ENCODE measurements at places on chromosomes 7 and 10.

GRCh38 chr7:155660059-155660757 is 15.7 kb downstream of the RBM33 start:
- no peak for DNase-seq

DNA sequence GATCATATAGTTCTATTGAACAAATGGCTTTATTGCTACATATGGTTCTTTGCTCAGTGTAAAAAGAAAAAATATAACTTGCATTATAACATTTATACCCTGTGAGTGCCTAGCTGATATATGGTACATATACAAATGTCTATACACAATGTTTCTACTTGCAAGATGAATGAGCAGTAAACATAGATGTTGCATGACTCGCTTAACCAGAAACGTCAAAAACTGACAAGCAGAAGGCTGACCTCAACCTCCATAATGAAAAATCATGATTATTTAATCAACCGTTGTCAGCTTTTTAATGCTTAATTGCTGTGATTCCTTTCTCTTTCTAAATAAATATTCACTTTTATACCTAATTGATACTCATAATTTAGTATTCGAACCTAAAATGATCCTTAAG is 183.3 kb downstream of the PTN start:
- no peak for DNase-seq

DNA sequence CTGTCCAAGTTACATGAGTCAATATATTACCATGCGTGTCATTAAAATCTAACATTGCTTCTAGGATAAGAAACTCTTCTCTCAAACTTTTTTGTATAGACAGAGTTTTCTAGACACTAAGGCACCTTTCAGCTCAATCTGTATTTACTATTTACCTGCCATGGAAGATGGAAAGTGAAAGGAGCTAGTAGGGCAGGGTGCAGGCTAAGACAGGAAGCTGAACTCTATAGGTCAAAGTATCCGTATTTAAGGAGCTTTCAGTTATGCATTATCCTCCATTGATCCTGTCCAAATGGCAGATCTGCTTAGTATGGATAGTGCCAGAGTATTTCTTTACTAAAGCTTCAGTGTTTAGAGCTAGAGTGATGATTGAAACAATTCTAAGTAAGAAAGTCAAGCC is 612.8 kb downstream of the IPMK start:
- DNase-seq = no peak

DNA sequence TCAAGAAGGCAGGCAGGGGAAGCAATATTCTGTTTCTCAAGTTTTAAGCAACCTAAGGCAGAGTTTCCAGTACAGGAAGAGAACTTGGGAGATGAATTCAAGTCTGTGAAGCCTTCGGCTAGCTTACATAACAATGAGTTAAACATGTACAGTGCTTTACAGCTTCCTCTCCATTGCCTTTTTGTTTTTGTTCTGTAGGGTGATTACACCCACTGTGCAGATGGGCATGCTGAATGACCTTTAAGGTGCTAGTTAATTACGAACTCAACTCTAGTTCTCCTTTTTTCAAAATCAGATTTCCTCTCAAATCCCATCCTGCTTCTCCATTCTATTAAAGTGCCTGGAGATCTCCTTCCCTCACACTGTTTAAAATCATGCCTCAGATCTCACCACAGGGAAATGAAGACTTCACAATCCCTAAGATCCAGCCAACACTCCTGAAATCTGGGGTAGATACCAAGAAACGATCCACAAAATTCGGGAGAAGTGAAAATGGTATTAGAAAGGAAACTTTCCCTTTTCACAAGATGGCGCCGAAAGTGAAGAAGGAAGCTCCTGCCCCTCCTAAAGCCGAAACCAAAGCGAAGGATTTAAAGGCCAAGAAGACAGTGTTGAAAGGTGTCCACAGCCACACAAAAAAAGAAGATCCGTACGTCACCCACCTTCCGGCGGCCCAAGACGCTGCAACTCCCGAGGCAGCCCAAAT is 16.8 kb upstream of the MSMB start:
- no peak for DNase-seq

GRCh38 chr7:114979388-114979787 is 57.5 kb downstream of the MDFIC start:
- no peak for DNase-seq

DNA sequence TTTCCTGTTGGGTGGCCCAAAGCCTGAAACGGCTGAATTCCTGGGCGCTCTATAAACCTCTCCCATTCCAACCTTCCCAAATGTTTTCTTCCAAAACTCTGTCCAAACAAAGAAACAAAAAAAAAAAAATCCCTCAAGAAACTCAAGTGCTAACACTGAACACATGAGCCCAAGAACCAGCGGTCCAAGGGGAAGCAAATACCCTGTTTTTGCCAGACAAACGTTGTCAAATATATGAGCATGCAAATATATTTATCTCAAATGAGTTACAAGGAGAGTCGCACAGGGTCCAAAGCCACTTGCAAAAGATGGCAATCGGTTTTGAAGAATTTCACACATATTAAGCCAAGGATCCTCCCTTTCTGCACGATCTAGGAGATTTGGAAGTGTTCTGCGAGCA is 23.3 kb upstream of the EMX2 start:
- DNase-seq = no peak

All from T follicular helper cell (primary cell).